B cell (primary cell): ENCODE measurements at places on chromosomes 5 and 9. TPM values are rescaled to one million over a fixed set of nuclear protein-coding genes. Genes with fewer than 3 reads are reported as not detected.

GRCh38 chr9:36966371-36967097 is 67.5 kb downstream of the PAX5 start:
- H3K36me3 ChIP-seq, result peaks cover 69% of the 10 kb centered on the region
- no peaks in the 10 kb centered on the region for H3K27me3 ChIP-seq
- DNase-seq, result no peak
- peaks cover 23% of the 10 kb centered on the region for H3K4me1 ChIP-seq
- H3K27ac ChIP-seq, result peak overlapping the region; percentile 19

- H3K27me3 ChIP-seq, result no peaks in the 10 kb centered on the region
- no peaks in the 10 kb centered on the region for H3K4me1 ChIP-seq
- no peak overlapping the region for H3K27ac ChIP-seq
- H3K36me3 ChIP-seq, result no peaks in the 10 kb centered on the region
- peak; percentile 18 for DNase-seq
- H3K4me3 ChIP-seq, result no peak overlapping the region
These were observed 351.1 kb upstream of the RIOK2 start for GRCh38 chr5:97534166-97534565.

- no peak overlapping the region for H3K4me3 ChIP-seq
- no peaks in the 10 kb centered on the region for H3K4me1 ChIP-seq
- H3K27ac ChIP-seq, result no peak overlapping the region
- DNase-seq, result no peak
- H3K27me3 ChIP-seq, result no peaks in the 10 kb centered on the region
These were observed 245.3 kb downstream of the OSTF1 start for GRCh38 chr9:75333624-75334023.

DNA sequence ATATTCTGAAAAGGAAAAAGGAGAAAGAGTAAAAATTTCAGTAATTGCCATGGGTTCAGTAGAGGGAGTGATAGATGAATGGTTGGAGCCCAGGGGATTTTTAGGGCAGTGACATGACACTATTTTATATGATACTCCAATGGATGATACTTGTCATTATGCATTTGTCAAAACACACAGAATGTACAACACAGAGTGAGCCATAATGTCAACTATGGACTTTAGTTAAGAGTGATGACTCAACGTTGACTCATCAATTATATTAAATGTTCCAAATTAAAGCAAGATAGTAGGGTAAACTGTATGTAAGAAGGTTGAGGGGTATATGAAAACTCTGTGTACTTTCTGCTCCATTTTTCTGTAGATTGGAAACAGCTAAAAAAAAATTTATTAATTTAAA is 586.4 kb downstream of the TAF11L14 start:
- H3K36me3 ChIP-seq, result no peaks in the 10 kb centered on the region
- DNase-seq, result no peak
- no peaks in the 10 kb centered on the region for H3K4me1 ChIP-seq
- H3K4me3 ChIP-seq, result no peak overlapping the region
- no peak overlapping the region for H3K27ac ChIP-seq

The INSL6 gene
- not detected in 2 replicates for total RNA-seq

The SPATA9 gene
- total RNA-seq, result 0.22 TPM in 1 of 2 replicates, not detected in the other

- no peaks in the 10 kb centered on the region for H3K27me3 ChIP-seq
- no peak overlapping the region for H3K4me3 ChIP-seq
- no peaks in the 10 kb centered on the region for H3K4me1 ChIP-seq
- no peak overlapping the region for H3K27ac ChIP-seq
- DNase-seq, result no peak
These were observed 205.4 kb downstream of the LURAP1L start for GRCh38 chr9:12980085-12980851.

DNA sequence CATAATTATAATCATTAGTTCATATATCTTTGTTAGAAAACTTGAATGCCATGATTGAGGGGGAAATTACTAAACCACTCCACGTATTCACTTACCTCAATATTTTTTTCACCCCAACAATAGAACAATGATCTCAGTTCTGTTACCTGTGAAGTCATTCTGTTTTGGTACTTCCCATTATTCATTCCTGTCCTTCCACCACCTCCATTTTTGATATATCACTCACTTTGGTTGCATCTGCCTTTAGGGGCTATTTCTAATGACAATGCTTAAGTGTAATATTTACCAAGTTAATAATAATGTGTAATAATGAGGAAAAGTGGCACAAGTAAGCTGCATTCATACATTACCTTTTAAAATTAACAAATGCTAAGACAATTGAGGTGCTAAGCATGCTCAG is 218.4 kb downstream of the SPATA31D1 start:
- H3K36me3 ChIP-seq, result no peaks in the 10 kb centered on the region
- DNase-seq, result no peak
- H3K27ac ChIP-seq, result no peak overlapping the region
- H3K4me1 ChIP-seq, result peaks cover 7% of the 10 kb centered on the region

DNA sequence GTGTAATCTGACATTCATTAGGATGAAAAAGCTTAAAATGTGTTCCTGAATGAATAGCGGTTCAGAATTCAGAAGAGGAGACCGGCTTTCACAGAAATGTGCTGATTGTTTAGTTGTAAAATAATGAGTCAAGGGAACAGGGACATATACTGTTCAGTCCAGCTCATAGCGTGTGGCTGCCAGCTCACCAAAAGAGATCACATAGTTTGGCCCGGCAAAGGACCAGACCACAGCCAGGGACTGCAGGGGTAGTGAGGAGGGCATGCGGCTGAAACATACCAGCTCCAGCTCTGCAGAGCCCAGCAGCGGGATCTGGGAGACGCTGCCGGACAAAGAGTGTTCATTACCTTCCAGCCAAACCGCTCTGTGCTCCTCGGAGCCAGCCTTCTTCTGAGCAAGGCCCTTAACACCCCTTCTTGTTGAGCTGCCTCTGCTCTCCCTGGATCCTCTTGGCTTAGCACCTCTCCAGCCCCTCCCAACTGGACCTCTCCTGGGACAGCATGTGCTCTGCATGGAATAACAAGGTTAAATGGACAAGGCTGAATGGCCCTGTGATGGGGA is 116.8 kb upstream of the CNTLN start:
- H3K36me3 ChIP-seq, result no peaks in the 10 kb centered on the region
- H3K4me3 ChIP-seq, result no peak overlapping the region
- no peaks in the 10 kb centered on the region for H3K4me1 ChIP-seq
- H3K27me3 ChIP-seq, result no peaks in the 10 kb centered on the region
- H3K27ac ChIP-seq, result no peak overlapping the region

DNA sequence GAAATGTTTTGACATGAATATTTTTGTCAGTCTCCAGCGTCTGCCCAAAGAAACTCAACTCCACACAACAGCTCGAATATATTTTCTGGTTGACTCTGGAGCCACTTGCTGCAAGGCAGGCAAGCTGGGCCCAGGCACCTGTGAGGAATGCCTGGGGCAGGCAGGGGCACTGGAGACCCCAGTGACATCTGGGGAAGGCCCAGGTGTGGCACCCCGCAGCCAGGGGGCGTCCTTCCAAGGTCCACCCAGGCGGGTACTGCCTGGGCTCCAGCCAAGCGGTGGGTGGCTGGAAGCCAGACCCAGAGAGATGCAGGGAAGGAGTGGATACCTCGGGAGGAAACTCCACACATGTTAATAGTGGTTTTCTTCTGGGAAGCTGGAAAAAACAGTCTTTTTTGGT is 125.9 kb downstream of the PHF2 start:
- H3K4me3 ChIP-seq, result no peak overlapping the region
- no peaks in the 10 kb centered on the region for H3K27me3 ChIP-seq
- DNase-seq, result no peak
- H3K36me3 ChIP-seq, result no peaks in the 10 kb centered on the region
- no peaks in the 10 kb centered on the region for H3K4me1 ChIP-seq
- no peak overlapping the region for H3K27ac ChIP-seq

DNA sequence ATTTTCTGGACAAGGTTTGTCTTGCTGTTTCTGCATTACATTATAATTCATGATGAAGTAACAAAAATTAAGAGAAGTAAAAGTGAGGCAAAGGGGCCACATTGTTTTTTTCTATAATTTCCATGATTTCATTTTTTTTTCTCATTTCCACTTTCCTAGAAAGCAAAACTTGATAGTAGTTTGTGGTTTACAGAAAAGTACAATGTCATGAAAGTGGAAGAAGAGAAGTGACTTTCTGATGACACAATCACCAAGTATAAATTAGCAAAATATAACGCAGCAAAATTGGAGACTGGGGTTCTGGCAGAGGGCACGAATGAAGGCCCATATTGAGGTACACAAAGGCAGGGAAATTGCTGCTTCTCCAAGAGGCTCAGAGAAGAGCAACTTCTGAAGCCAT is 5.0 kb upstream of the IFNA14 start:
- H3K27me3 ChIP-seq, result no peaks in the 10 kb centered on the region
- no peaks in the 10 kb centered on the region for H3K4me1 ChIP-seq
- H3K36me3 ChIP-seq, result no peaks in the 10 kb centered on the region
- no peak overlapping the region for H3K4me3 ChIP-seq
- DNase-seq, result no peak

GRCh38 chr5:35804201-35804653 is 52.5 kb upstream of the IL7R start:
- no peak overlapping the region for H3K27ac ChIP-seq
- no peaks in the 10 kb centered on the region for H3K4me1 ChIP-seq
- DNase-seq, result no peak

The ARL14EPL gene
- total RNA-seq, result 0.34 TPM in 1 of 2 replicates, not detected in the other

DNA sequence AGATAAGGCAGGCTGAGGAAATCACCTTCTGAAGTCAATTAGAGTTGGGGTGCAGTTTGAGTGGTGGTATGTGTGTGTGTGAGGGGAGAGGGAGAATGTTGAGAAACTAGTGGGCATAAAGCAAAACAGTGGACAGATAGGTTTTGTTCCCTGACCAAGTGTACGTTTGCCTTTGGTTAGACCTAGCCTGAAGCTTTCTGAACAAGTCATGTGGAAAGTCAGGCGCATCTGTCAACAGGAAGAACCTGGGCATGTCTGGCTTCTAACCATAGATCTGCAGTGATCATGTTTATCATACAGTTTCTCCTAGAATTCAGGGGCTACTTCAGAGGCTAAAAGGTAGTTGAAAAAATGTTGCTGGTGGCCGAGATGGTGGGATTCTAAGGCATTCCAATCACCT is 143.2 kb upstream of the PCA3 start:
- H3K27me3 ChIP-seq, result no peaks in the 10 kb centered on the region
- no peaks in the 10 kb centered on the region for H3K36me3 ChIP-seq
- H3K4me3 ChIP-seq, result no peak overlapping the region
- peaks cover 12% of the 10 kb centered on the region for H3K4me1 ChIP-seq
- H3K27ac ChIP-seq, result no peak overlapping the region

GRCh38 chr9:118330191-118330986 is 626.2 kb downstream of the TLR4 start:
- no peak overlapping the region for H3K27ac ChIP-seq
- no peaks in the 10 kb centered on the region for H3K4me1 ChIP-seq
- no peaks in the 10 kb centered on the region for H3K36me3 ChIP-seq
